Ecto neural progenitor cell (in vitro differentiated cells): ENCODE measurements at places on chromosomes 16 and 17.
A peak's percentile ranks its signal among the peaks of the same experiment; 100 is the strongest.

DNA sequence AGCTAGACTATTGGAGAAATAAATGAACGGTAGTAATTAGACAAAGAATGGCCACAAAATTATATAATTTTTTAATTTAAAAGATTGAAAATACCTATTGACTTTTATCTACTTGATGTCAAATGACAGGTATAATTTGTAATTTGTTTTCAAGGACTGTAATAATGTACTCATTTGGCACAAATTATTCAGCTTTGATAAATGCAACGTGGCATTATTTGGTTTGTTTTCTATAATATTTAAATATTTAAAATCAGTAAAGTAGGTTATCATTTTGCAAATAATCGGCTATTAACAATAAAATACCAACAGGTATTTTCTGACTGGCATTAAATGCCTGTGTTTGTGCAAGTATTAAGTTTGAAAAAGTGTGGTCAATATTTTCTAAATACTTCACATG lies 60.6 kb downstream of the CDH11 start:
- DNase-seq, result no peak

DNA sequence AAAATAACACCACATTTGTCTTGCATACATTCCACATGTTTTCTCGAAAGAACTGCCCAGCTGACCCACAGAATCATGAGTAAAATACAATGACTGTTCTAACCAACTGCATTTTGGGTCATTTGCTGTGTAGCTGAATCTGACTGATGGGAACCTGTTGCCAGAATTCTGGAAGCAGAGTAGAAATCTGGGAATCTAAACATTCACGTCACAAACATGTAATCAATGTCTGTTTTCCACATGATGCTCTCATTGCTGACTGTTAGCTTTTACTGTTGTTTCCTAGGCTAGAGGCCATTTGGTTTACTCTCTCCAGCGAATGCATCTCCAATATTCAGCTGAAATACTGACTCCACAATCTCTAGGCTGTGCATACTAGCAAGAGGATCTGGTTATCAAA lies 710.1 kb downstream of the KCNJ2 start:
- DNase-seq, result no peak

DNA sequence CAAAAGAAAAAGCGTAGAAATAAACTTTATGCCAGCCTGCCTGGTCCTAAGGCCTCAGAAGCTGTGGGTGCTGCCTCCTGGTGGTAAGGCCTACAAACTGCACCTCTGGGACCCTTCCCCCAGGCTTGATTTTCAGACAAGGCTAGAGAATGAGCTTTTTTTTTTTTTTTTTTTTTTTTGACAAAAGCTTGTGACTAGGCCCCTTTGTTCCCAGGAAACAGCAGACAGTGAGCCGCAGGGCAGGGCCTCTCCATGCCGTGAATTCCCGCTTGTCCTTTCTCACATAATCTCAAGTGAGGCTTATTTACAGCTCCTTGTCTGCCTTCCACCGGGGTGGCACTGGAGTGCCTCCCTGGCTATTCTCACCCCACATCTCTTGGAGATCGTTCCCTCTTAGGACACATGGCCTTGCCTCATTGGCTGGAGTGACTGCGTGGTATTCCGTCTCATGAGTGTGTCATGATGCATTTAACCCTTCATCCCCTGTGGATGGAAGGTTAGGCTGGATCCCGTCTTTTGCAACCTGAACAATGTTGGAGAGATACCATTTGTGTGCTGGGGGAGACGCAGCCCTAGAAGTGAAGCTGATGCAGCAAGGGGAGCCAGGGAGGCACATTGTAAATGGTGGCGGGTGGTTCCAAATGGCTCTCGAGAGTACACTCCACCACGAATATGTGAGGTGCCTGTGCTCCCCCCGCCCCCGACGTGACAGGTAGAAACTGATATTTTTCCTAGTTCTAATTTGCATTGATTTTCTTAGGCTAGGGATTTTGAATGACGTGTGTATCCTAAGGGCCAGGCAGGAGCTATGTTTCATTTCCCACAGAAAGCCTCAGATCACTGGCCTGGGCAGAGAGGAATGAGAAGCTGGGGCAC lies 49.6 kb downstream of the USP22 start:
- DNase-seq, result peak; percentile 91

GRCh38 chr16:22888791-22889190 lies 74.8 kb downstream of the HS3ST2 start:
- no peak for DNase-seq

GRCh38 chr16:20310421-20311395 lies 16.6 kb downstream of the GP2 start:
- DNase-seq, result no peak

- peak; percentile 49 for DNase-seq
These were observed 4.7 kb upstream of the BCAR1 start for GRCh38 chr16:75256059-75256571.

DNA sequence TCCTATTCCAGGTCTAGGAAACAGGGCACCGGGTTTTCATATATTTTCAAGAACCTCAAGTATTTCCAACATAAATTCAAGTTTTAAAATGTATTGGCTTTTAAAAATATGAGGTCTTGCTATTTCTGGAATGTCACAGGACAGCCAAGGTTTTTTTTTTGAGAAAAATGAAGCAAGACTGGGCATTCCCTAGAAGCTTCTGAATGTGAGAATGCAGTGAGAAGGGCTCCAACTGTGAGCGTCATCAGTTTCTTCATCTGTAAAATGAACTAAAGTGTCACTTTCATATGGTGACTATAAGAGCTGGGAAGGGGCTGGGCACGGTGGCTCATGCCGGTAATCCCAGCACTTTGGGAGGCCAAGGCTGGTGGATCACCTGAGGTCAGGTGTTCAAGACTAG lies 455.8 kb upstream of the MAF start:
- no peak for DNase-seq

DNA sequence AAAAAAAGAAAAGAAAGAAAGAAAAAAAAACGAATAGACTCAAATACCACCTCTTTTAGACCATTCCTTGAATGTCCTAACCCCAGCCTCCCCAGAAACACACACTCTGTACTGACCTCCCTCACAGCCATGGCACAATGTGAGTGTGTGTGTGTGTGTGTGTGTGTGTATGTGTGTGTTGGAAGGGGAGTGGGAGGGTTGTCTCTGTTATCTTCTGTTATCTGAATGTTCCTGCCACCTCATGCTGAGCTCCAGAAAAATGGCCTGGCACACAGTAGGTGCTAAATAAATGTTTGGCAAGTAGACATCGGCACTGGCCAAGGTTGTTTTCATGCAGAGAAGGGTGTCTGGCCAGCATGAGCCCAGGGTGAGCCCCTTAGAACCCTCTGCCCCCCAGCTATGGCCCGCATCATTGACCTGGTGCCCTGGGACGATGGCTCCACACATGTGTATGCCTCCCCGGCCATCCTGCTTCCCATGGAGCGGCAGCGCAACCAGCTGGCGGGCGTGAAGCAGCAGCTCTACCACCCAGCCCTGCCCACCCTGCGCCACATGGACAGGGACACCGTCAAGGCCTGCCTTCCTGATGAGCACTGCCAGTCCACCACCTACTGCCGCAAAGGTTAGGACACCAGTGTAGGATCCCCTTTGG lies 6.6 kb upstream of the CNGB1 start:
- DNase-seq, result no peak

DNA sequence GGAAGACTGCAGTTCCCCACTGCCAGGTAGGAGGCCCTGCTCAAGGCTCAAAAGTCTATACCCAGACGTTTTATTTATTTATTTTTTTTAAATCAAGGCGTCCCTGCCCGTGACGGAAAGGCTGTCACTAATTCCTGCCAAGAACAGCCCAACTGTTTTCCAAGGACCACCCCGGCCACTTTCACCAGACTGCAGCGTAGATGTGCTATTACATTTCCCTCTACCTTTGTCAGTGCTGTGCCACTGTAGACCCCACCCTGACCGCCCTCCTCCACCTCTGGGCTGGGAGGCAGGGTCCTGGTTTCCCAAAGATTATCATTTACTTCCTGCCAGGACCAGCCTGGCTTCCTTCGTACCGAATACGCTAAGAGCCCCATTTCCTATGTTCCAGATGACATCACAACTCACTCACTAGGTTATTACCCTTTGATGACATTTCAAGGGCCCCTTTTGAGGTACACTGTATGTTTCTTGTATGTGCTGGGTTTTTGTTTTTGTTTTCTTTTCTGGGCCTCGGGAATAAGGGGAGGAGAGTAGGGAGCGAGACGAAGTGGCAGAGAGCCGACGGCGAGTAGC lies 6.3 kb upstream of the RNF227 start:
- DNase-seq, result no peak

- DNase-seq, result no peak
These were observed 6.9 kb upstream of the GJD3 start for GRCh38 chr17:40371261-40371929.

DNA sequence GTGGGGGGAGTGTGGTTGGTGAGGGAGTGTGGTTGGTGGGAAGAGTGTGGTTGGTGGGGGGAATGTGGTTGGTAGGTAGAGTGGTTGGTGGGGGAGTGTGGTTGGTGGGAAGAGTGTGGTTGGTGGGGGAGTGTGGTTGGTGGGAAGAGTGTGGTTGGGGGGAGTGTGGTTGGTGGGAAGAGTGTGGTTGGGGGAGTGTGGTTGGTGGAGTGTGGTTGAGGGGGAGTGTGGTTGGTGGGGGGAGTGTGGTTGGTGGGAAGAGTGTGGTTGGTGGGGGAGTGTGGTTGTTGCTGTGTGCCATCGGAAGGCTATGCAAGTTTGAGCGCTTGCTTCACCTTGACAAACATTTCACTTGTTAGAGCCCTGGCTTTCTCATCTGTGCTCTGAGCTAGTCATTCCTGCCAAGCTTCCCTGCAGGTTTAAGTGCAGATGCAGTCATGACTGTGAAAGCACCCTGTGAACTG lies 20.1 kb downstream of the MINK1 start:
- no peak for DNase-seq

DNA sequence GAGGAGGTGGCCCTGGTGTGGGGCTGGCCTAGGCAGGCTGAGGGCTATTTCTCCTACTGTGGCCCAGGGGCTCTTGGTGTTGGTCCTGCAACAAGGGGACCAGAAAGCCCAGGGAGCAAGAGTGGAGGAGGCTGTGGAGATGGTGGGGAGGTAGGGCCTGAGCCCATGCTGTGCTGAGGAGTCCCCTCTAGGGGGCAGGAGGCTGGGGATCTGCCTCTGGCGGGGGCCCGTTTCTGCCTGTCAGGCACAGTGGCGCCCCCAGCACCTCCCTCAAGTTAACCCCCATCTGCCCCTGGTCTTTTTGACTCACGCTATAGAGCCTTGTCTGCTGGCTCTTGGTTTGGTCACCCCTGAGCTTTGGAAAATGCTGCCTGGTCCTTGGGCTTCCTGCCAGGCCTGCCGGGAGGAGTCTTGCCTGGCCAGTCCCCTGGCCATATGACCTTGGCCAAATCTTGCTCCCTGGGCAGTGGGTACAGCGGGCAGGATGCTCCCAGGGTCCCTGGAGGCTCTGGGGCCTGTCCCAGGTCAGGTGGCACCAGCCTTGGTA lies 5.9 kb downstream of the BAIAP2 start:
- no peak for DNase-seq

GRCh38 chr17:83100853-83101391 lies 21.5 kb downstream of the METRNL start:
- no peak for DNase-seq

GRCh38 chr16:70706948-70707465 lies 21.2 kb upstream of the MTSS2 start:
- DNase-seq, result no peak

DNA sequence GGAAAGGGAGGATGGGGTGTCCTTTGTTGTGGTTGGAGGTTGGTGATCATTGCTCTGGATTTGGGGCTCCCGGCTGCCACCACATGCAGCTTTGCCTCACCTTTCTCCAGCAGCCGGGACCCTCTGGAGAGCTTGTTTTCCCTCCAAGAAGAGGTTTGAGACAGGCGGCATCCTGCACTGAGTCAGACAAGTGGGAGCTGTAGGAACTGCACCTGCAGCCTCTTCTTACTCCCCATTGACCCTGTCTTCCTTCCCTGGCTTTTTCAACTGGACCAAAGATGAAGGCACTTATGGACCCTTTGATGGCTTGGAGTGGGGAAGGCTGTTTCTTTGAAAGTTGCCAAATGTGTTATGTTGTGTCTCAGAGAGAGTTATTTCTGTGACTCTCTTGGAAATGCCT lies 16.6 kb downstream of the KCTD2 start:
- no peak for DNase-seq

DNA sequence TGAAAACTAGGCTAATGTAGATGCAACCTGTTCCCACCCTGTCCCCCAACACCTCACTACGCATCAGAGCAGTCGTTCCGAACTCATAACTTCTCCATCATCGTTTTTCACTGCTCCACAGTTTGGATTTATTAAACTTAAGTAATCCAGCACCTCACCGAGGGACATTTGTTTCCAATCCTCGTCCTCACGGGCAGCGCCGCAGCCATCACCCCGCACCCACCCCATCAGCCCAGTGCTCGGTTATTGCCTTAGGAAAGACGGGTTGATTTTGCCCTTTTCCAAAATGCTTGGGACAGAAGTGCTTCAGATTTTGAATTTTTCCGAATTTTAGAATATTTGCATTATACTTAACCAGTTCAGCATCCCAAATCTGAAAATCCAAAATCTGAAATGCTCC lies 71.0 kb upstream of the DOC2B start:
- no peak for DNase-seq

- peak; percentile 45 for DNase-seq
These were observed 229.5 kb downstream of the PRKCA start for GRCh38 chr17:66531851-66532295.

- DNase-seq, result no peak
These were observed 22.4 kb upstream of the EIF1 start for GRCh38 chr17:41666237-41666641.

- DNase-seq, result no peak
These were observed 18.5 kb upstream of the CDH15 start for GRCh38 chr16:89152831-89153700.

DNA sequence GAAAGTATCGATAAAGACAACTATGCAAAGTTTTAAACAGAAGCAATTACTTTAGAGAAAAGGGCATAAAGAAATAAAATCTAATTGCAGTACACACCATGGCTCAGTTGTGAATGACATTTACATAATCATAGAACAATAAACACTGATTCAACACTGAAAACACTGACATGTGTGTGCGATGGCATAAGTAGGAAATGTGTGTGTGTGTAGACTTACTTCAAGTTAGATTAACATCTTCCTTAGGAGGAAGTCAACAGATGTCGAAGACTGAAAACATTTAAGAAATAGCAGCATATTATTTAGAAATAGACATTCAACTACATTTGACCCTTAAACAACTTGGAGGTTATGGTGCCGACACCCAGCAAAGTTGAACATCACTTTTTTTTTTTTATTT lies 172.4 kb downstream of the STX8 start:
- DNase-seq, result no peak

- DNase-seq, result no peak
These were observed 31.6 kb downstream of the TEKT3 start for GRCh38 chr17:15309793-15310192.

GRCh38 chr17:31105991-31106390 lies 11.2 kb downstream of the NF1 start:
- no peak for DNase-seq

DNA sequence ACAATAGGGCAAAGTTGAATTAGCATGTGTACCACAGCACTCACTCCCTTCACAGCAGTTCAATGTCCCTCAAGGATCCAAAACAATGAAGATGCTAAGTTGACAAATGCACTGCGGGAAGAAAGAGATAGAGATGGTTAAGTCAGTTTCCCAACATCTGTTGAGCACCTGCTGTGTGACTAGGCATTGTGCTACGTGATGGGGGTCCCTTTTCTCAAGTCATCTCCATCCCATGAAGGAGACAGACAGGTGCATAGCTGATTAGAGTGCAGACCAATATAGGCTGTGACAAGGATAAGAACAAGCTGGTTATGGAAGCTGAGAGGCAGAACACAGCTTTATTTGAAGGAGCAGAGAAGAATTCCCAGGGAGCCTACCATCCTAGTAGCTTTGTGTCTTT lies 114.2 kb downstream of the HAPSTR1 start:
- DNase-seq, result no peak
